ENCODE measurements at places on chromosomes 1 and 21.

DNA sequence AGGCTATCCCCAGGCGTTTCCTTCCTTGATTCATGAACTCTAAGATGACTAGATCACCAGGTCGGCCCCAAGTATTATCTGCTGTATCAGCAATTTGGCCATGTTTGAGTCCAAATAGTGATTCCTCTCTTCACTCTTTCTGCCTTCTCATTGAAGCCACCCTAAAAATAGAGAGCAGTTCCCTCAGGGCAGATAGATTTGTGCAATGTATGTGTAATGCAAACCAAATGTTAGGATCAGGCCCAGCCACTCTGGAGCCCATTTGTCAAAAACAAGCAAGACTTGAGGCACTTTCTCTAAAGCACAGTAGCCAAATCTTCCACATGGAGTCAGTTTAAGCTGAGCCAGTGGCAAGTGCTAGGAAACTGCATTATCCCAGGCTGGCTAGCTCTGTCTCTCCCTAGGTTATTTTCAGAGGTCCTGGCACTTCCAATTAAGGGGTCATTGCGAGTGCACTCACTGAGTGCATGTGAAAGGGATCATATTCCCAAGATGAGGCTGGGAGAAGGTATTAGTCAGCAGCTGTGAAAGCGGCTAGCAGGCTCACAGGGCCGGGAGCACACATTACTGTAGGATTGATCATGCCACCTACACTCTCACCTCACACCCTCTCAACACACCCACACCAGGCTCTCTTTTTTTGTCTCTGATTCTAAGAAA, 97.9 kb upstream of the RAB3GAP2 start:
- peak; percentile 22 for DNase-seq
- H3K4me3 ChIP-seq, result peak overlapping the region; percentile 9
- H3K27me3 ChIP-seq, result peaks cover 15% of the 10 kb centered on the region
- peaks cover 40% of the 10 kb centered on the region for H3K4me1 ChIP-seq
- H3K36me3 ChIP-seq, result no peaks in the 10 kb centered on the region

- DNase-seq, result no peak
- peak overlapping the region; percentile 79 for H3K27ac ChIP-seq
- no peaks in the 10 kb centered on the region for H3K36me3 ChIP-seq
- peaks cover 19% of the 10 kb centered on the region for H3K4me1 ChIP-seq
Observed at GRCh38 chr1:230979389-230979716, 459 bp downstream of the ARV1 start.

GRCh38 chr1:239952348-239953308, 139.1 kb upstream of the FMN2 start:
- no peak overlapping the region for H3K4me3 ChIP-seq
- DNase-seq, result peak; percentile 56
- peaks cover 54% of the 10 kb centered on the region for H3K4me1 ChIP-seq
- H3K27ac ChIP-seq, result no peak overlapping the region
- no peaks in the 10 kb centered on the region for H3K27me3 ChIP-seq

GRCh38 chr21:42423197-42423675, 19.5 kb downstream of the UBASH3A start:
- H3K27ac ChIP-seq, result no peak overlapping the region
- H3K4me1 ChIP-seq, result no peaks in the 10 kb centered on the region
- H3K4me3 ChIP-seq, result no peak overlapping the region
- DNase-seq, result no peak

DNA sequence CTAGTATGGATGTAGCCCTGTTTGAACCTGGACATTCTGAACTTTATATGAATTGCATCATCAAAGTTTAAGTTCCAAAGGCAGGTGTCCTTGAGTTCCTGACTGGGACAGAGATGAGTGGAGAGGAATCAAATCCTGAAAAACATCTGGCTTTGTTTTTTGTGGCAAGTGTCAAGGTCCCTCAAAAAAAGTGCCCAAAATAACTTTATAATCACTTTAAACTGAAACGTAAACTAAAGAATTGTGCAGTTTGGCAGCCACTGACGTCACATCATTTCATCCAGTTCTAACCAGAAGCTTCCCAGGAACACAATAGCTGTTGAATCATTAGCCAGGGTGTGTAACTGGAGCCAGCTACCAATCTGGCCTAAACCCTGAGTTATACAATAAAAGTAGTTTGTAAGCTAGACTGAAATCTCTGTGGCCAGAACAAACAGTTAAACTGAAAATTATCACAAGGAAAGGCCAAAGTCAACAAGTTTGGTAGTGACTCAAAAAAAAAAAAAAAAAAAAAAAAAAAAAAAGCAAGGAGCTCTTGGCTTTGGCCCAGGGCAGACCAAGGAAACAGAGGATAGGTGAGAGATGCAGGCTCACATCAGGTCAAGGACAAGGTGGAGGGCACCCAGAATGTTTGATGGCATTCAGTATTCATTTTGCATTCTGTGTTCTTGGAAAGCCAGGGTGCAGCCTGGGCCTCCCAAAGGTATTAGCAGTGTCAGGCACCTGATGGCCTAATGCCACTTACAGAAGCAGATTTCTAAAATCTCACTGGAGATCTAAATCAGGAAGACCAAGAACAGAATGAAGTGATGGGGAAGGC, 74.3 kb downstream of the TNFSF18 start:
- H3K4me3 ChIP-seq, result no peak overlapping the region
- H3K4me1 ChIP-seq, result no peaks in the 10 kb centered on the region
- no peak for DNase-seq
- no peaks in the 10 kb centered on the region for H3K36me3 ChIP-seq
- no peak overlapping the region for H3K27ac ChIP-seq

GRCh38 chr1:245235156-245235555, 80.4 kb downstream of the KIF26B start:
- H3K4me3 ChIP-seq, result peak overlapping the region; percentile 54
- H3K4me1 ChIP-seq, result peaks cover 41% of the 10 kb centered on the region
- H3K27me3 ChIP-seq, result no peaks in the 10 kb centered on the region
- no peak for DNase-seq
- peak overlapping the region; percentile 84 for H3K27ac ChIP-seq
- H3K36me3 ChIP-seq, result peaks cover 12% of the 10 kb centered on the region

- H3K27ac ChIP-seq, result no peak overlapping the region
- H3K4me1 ChIP-seq, result peaks cover under 1% of the 10 kb centered on the region
- H3K4me3 ChIP-seq, result no peak overlapping the region
- no peak for DNase-seq
- H3K36me3 ChIP-seq, result peaks cover 13% of the 10 kb centered on the region
Observed at GRCh38 chr1:177817937-177818875, 151.7 kb downstream of the SEC16B start.

GRCh38 chr1:98426092-98426491, 235.4 kb upstream of the SNX7 start:
- H3K36me3 ChIP-seq, result no peaks in the 10 kb centered on the region
- no peak overlapping the region for H3K27ac ChIP-seq
- DNase-seq, result no peak

DNA sequence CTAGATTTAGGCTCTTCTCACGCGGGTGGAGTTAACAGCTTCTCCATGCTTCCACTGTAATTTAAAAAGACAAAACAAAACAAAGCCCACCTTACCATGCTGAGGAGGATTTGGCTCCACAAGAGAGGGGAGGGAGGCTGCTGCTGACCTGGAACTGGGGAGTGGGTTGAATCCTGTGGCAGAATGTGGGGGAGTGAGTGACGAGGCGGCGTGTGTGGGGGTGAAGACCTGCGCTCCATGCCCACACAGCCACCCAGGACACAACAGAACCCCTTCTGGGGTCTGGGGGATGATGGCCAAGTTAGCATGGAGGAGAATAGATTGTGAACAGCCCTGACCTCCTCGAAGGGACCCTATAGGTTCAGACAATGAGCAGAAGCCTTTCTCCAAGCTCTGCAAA, 44.0 kb upstream of the LRRN2 start:
- H3K4me1 ChIP-seq, result peaks cover 4% of the 10 kb centered on the region
- H3K4me3 ChIP-seq, result no peak overlapping the region
- no peak for DNase-seq
- peaks cover 18% of the 10 kb centered on the region for H3K27me3 ChIP-seq
- no peak overlapping the region for H3K27ac ChIP-seq

Data from nephron progenitor cell (in vitro differentiated cells).